ENCODE measurements at places on chromosomes 7 and 10.

DNA sequence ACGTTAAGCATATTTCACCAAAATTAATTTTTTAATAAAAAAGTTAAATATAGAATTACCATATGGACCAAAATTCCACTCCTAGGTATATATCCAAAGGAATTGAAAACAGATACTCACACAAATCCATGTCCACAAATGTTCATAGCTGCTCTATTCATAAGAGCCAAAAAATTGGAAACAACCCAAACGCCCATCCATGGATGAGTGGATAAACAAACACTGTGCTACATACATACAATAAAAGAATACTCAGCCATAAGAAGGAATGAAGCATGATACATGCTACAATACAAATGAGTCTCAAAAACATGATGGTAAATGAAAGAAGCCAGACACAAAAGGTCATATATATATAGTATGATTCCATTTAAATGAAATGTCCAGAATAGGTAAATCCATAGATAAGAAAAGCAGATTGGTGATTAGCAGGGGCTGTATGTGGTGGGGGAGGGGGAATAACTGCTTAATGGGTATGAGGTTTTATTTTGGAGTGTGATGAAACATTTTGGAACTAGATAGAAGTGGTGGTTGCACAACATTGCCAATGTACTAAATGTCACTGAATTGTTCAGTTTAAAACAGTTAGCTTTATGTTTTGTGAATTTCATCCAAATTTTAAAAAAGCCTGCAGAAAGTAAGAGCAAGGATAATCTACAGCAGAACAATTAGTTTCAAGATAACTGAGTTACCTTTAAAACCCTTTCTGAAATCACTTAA is 101.2 kb upstream of the EFCAB10 start:
- DNase-seq, result no peak

GRCh38 chr7:4225881-4226523 is 456.1 kb upstream of the FOXK1 start:
- DNase-seq, result no peak

DNA sequence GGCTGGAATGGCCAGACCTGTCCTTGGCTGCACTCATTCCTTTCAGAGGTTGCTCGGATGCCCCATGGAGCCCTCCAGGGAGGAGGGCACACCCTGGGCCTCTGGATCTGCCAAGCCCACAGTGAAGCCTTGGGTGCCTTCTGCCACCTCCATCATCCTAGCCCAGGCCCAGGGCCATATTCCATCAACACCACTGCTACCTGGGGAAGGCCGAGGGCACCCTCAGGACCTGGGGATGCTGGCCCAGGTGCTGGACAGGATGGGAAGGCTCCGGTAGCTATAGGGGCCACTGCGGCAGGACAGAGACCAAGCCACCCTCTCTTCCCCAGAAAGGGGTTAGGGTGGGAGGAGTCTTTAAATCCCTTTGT is 810 bp downstream of the OPN4 start:
- no peak for DNase-seq

DNA sequence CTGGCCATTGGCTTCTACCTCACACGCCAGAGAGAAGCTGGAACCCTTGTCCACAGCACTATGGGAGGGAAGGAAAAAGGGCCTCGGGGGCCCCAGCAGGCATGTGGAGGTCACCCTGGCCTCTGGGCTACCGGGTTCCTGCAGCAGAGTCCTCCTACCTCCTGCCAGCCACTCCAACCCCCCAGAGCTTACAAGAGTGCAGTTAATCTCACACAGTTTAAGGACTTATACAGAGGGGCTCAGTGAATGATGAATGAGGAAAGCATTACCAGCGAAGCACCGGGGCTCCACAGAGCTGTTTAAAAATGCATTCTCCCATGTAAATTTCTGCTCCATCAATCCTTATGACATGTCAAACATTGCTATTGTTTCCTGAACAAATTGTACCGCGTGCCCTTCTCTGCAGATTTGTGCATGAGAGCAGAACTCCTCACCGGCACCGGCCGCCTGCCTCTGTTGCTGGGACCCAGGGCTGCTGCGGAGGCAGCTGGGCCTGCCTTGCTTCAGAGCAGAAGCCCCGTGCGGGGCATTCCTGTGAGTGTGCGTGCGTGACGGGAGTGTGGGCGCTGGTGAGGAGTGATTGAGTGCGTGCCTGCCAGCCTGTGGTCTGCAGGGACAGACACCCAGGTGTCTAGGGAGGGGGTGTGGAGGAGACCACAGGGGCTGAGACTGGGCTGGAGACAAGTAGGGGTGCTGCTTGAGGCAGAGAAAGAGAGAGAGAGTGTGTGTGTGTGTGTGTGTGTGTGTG is 52.8 kb downstream of the C10orf105 start:
- DNase-seq, result no peak

DNA sequence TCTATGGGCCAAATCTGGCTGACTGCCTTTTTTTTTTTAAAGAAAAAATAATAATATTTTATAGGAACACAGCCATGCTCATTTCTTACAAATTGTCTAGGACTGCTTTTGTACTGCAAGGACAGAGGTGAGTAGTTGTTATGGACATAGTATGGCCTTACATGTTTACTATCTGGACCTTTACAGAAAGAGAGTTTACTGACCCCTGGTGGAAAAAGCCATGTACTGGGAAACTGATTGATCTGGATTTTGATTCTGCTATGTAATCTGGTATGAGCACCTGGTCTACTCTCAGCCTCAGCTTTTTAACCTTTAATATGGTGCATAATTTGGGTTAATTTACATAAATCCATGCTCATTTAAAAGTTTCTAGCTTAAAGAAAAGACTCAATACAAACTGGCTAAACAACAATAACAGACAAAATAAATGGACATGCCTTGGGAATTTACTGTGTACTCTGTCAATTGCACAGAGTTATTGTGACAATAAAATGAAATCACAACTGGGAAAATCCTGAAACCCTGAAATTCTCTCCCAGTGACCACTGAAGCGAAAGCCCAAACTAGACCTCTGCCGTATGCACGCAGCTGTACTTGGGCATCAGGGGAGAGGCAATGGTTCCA is 260.7 kb downstream of the BMPER start:
- no peak for DNase-seq

GRCh38 chr7:18357691-18358090 is 137.9 kb upstream of the HDAC9 start:
- no peak for DNase-seq

GRCh38 chr10:106593876-106594275 is 570.6 kb downstream of the SORCS1 start:
- DNase-seq, result no peak

DNA sequence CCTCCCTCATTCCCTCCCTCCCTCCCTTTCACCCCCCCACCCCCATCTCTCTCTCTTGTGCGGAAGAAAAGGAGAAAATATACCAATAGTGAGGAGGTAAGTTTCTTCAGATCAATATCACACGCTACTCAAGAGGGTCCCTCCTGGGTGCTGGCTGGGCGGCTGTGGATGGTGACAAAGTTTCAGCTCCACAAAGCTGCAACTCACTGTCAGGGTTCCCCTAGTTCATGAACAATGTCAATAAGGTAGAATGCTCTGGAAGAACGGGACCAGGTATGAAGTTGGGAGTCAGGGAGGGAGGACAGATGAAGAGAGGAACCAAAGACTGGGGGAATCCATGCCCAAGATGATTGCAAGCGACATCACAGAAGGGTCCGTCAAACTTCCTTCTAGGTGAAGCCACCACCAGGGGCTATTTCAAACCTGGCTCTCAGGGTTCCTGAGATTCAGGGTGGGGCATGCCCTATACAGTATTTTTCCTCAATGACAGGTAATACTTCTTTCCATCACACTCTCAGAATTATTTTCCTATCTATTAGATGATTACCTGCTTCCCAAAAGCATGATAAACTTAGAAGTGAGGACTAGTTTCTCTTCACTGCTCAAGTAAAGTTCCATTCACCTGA is 1.4 kb upstream of the PDE1C start:
- no peak for DNase-seq

DNA sequence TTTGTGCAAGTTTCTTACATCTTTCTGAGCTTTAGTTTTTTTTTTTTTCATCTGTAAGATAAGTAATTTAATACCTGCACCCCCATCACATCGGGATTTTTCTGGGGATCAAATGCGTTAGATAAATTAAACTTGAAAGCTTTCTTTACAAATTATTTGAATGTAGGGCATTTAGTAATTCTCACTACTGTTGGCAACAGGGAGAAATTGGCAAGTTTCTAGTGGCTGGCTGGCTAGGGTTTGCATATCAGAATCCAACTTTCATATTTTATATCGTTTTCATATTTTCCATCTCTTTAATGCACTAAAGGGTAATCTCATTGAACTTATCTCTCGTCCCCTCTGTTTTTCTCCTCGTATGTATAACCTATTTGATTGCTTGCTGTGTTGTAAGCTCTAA is 412.9 kb downstream of the GALNT17 start:
- DNase-seq, result no peak

- DNase-seq, result no peak
Observed at GRCh38 chr7:18471476-18472160, 23.9 kb upstream of the HDAC9 start.

DNA sequence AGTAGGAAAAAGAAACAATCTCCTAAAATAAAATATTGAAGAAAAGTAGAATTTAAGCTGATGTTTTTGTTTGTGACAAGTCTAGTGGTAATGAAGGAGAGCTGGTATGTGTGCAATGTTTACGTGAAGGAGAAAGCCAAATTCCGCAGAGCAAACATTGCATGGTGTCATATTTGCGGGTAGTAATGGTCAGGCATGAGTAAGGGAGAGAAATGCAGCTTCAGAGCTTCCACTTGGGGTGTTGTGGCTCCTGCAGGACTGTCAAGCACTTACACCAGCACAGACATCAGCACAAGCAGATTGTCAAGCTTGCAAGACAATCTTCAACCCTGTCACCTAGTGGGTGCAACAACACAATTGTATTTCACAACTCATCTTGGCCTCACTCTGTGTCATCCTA is 136.5 kb upstream of the ETV1 start:
- no peak for DNase-seq

DNA sequence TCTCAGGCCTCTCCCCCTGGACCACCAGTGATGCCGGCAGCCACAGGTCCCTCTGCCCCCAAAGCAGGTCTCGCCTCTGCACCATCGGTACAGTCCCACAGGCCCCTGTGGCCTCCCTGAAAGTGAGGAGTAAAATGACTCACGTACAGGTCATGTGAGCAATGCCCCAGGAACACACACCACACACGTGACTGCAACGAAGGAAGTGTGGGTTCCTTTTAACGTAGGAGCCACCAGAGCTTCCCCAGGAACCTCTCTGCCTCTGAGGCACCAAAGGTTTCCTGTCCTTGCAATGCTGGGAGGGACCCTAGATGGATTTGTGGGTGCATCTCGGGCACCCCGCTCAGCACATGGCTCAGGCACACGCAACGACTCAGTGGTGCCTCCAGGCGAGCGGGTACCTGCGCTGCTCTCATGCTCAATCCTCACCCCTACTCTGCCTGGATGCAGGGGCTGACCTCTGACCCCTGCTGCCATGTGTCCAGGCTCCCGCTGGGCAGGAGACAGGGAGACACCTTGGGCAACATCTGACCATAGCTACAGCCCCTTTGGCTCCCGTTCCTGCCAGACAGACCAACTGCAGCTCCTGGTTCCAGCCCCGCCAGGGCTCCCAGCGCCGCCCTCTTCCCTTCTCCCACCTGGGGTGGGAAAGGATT is 120.7 kb downstream of the PRKAG2 start:
- no peak for DNase-seq

DNA sequence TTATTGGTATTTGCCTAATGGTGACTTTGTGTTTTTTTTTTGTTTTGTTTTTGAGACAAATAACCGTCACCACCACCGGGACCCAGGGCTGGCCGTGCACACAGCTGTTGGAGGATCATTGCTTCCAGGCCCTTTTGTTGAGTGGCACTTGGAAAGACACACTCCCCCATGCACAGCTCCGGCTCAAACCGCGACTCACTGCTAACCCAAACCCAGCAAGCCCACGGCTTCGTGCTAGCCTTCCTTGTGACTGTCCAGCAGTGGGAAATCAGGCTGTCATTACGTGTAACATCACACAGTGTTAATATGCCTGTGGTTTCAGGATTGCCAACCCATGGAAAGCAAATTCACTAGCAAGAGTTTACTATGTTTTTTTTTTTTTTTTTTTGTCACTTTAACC is 17.4 kb downstream of the BNIP3 start:
- no peak for DNase-seq

- no peak for DNase-seq
Observed at GRCh38 chr10:91389636-91390512, 20.3 kb upstream of the HECTD2 start.

DNA sequence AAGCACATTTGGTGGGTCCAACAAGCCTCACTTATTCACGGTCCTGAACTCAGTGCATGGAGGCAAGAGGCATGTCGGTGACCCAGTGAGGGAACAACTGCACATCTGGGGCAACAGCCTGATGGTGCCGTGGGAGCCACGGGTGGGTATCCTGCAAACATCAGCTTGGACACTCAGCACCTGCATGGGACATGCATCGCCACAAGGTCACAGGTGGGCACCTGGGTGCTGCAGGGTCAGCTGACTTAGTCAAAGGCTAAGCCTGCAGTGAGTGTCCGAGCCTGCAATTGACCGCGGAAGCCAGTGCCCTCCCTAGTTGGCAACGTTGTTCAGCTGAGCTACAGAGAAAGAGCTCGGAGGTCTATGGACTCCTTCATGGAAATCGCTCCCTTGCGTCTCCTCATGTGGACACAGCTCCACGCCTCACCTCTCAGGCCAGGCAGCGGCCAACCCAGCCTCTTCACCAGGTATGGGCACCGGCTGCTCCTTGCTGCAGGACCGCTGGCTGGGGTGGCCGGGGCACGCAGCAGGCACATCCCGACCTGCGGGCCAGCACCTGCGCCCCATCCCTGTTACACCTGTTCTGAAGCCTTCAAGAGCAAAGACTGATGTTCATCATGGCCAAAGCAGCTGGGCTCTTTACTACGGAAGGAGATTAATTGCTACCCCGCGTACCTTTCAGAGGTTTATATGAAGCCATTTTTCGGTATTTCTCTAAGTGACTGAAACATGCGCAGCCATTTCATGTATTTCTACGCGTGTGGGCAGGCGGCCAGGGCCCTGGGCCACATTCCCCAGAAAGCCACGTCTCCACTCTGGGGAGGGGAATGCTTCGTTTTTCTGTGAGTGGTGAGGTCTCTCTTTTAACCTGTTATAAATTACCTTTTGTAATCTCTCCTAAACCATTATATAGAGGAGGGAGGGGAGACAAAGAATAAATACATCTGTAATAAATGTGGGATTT is 380.7 kb downstream of the DNAJB6 start:
- DNase-seq, result no peak

DNA sequence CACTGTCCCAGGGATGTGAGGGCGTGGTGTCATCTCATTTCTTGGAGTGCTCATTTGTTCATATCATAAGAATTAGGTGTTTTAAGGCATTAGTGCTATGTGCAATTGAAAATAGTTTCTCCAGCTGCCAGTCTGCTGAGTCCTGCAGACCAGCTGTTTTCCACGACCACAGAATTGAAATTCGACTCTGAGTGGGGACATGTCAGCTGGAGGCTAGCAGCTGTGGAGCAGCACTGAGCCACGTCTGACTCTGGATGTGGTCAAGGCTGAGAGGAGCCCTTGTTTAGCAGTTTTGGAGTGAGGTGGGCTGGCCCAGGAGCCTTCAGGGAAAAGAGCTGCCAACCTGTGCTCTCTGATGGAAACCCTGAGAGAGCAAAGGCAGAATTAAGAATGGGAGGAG is 156.3 kb upstream of the GRB10 start:
- no peak for DNase-seq

All from stimulated activated CD4-positive, alpha-beta T cell treated with anti-CD3 and anti-CD28 coated beads, Interleukin-15, amount 100 ng/mL, for 1 hour (primary cell).